ENCODE measurements at places on chromosomes 13 and 19. TPM values are rescaled to one million over a fixed set of nuclear protein-coding genes. Genes with fewer than 3 reads are reported as not detected.

GRCh38 chr13:101942038-101942437, 459.8 kb downstream of the FGF14 start:
- peak; percentile 29 for DNase-seq

DNA sequence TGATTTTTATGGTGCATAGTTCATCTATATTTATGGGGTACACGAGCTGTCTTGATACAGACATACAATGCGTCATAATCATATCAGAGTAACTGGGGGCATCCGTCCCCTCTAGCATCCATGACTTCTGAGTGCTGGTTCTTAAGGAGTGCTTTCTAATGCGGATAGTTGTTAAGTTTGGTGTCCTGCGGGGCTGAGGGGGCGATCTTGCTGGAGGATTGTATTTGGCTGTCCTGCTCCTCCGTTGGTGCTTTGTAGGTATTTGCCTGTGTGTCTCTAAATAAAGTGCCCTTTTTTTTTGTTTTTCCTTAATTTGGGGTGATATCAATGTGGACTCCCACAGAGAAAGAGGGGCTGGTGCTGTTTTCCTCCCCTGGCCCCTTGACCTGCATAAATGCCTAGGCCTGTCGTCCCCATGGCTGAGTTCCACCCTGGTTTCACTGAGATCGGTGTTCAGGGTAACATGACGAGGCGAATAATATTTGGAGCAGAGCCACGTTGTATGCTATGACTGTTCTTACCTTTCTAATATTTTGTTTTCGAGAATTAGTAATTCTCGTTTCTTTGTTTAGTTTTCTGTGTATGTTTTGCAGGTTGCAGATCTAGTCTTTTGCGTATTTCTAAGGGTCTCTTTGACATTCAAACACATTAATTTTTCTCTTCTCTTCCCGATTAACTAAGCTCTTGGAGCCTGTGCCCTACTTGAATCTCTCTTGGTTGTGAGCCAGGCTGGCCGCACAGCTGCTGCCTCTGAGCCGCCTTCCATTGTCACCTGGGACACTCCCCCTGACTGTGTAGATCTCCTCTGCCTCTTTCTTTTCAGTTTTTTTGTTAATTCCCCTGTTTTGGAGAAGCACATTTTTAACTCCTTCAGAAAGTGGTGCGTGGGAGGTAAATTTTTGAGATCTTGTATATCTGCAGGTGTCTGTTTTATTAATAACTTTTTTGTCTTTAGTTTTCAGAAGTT, 100.3 kb downstream of the ARHGEF7 start:
- DNase-seq = no peak

DNA sequence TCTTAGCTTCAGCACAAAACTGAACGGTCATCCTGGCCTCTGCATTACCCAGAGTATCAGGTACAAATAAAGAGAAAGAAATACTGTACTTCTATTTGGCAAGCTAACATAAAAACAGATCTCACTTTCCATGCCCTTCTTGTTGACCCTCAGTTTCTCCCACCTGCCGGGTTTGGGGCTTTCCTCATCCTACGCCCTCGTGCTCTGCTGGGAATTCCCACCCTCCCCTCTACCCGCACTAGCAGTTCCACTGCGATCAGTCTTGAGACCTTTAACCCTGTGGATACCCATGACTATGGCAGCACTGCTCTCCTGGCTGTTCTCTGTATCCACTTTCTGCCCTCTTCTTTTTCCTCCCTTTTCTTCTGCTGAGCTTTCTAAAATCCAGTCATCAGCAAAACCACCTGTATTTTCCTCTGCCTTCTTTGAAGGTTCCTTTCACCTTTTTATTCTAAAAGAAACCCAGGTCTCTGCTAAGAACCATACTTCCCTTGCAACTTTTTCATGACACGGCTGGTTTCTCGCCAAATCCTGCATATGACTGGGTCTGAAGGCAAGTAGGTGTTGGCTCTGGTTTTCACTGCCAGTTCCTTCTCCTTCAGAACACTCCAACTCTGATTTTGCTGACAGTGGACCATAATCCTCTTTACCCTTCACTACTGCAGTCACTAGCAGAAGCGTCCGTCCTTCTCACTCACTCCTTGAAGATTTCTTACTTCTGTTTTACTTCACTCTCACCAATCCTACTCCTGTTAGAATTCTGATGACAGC, 99.4 kb downstream of the MIPEP start:
- no peak for DNase-seq

The ELAVL3 gene
- total RNA-seq = not detected

- no peak for DNase-seq
These were observed 6.8 kb upstream of the ERF start for GRCh38 chr19:42261763-42262162.

- no peak for DNase-seq
These were observed 4.4 kb downstream of the TEKTIP1 start for GRCh38 chr19:3543150-3544057.

DNA sequence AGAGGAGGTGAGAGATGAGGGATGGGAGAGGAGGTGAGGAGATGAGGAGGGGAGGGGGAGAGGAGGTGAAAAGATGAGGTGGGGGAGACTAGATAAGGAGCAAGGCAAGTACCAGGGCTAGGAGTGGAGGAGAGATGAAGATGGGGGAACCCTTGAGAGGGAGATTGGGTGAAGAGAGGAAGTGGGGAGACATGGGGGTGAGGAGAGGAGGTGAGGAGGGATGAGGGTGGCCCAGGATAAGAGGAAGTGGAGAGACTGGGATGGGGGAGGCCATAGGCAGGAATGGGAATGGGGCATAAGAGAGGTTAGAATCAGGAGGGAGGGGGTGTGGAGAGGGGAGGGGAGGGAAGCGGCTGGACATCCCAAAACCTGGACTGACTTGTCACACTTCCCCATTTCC, 16.7 kb upstream of the EMC10 start:
- no peak for DNase-seq

DNA sequence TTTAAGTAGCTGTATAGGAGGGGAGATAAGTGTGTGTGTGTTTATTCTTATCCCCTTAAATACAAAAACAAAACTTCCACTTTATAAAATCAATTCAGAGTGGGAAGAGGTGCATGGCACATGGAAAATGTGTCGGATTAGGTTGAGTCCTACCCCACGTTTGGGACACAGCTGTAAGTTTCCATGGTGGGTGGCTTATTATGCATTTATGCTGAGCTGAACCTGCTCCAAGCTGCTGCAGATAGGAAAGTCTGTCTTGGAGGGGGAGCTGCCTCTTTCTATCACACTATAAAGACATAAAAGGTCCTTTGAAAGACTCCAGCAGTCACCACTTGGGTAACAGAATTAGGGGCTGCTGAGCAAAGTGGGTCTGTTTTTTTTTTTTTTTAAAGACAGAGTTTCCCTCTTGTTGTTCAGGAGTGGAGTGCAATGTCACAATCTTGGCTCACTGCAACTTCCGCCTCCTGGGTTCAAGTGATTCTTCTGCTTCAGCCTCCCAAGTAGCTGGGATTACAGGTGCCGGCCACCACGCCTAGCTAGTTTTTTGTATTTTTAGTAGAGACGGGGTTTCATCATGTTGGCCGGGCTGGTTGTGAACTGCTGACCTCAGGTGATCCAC, 15.2 kb downstream of the ACTN4 start:
- DNase-seq = no peak

DNA sequence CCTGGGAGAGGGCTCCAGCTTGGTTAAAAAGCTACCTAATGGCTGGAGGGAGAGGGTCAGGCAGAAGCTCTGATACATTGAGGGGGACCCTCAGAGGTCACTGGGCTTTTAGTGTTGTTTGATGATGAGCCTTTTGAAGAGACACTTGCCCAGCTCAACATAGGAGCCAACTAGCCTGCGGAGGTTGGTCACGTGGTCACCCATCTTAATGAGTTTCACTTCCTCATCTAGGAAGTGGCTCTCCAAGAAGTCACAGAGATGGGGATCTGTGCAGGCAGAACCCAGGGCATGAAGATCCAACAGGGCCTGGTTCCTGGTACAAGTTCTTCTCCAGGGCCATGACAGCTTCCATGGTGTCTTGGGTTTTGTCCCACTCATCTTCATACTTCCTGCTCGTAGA, 33.4 kb downstream of the IPO5 start:
- no peak for DNase-seq
